Activated CD8-positive, alpha-beta memory T cell treated with anti-CD3 and anti-CD28 coated beads for 4 hours (primary cell): ENCODE measurements at places on chromosomes 6 and 20.

DNA sequence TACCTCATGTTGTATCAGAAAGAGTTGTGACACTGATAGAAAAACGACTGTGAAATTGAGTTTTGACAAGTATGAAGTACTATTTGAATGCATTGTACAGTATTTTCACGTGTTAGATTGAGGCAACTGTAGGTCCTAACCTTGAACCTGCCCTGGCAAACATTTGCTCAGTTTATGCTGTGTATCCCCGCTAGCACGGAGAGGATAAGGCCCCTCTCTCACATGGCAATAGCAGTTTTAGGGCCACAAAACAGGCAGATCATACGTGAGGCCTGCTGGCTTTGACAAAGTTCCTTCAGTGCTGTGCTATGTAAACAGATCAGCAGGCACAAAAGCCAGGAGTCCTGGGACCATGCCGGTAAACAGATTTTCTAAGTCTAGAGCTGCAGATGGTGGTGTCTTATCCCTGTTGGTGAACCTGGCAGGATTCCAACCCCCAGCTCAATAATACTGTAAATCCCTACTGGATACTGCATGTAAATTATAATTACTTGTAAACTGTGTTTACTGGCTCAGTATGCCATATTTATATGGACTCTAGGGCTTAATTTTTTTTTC is 23.8 kb upstream of the FAM217A start:
- DNase-seq, result no peak

GRCh38 chr6:37628611-37629320 is 68.9 kb downstream of the MDGA1 start:
- DNase-seq, result no peak

DNA sequence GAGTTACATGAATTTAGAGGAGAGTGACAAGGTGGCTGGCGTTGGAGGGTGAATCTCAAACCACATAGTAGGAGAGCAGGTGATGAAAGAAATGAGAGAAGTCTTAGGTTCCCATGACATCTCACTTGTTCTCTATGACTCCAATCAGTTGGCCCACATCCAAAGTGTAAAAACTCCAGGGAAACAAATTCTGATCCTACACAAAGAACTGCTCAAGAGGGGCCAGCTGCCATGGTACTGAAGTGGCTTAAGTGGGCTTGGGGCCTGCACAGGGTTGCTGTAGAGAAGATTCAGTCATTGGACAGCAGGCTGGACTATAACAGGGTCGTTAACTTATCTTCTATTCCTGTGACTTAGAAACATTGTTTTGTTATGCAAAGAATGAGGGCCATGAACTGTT is 7.6 kb upstream of the ADGRF4 start:
- no peak for DNase-seq

DNA sequence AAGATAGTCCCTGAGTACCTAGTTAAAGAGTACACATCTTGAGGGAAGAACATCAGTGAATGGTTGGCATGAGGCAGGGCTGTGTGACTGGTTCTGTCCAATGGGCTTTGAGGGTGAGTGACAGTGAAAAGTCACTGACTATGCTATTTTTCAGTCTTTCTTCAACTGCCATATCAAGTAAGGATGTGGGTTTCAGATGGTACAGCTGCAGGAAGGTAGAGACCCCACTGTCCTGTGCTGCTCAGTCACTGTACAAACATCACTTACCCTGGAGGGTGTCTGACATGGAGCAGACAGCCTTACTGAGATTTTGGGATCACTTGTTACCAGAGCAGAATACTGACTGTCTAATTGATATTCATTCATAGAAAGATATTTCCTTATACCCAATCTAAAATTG is 115.3 kb upstream of the ASCC3 start:
- DNase-seq, result no peak

DNA sequence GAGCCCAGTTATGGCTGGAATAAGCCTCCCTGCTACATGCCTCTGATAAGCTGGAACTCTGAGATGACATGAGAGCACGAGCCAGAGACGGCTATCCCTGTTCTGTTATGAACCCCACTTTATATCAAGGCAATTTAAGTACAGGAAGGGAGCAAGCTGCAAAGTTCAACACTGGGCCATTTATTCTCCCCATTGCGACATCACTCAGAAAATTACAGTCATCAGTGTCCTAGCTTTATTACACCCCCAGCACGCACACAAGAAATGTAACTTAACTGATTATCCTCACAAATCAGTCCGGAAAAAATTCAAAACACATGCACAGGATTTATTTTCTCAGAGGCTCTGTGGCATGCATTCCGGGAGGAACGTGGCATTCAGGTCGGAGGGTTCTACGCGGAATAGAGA is 125.3 kb upstream of the SLC2A12 start:
- no peak for DNase-seq

GRCh38 chr20:18466574-18466893 is 296 bp downstream of the DZANK1 start:
- DNase-seq, result no peak

DNA sequence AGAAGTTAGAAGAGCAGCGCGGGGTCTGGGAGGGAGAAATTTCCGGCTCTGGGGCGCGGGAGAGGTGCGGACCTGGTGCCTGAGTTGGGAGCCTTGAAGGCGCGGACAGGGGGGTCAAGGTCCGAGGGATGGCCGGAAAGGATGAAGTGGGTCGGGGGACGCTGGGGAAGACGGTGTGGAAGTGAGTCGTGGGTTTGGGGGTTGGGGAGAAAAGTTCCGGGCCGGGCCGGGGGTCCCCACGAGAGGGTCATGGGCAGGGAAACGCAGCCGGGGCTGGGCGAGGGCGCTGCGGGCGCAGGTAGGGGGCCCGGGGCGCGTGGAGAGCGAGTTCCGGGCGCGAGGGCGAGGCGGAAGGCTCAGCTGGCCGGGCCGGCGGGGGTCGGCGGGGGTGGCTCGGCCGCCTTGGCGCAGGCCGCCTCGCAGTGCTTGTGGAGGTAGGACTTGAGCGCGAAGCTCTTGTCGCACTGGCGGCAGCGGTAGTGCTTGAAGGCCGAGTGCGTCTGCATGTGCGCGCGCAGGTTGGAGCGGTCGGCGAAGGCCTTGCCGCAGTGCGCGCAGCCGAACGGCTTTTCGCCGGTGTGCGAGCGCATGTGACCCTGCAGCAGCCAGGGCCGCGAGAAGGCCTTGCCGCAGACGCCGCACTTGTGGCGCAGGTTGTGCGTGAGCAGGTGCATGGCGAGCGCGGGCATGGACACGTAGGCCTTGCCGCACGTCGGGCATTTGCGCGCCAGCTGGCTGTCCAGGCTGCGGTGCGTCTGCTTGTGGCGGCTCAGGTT is 10.5 kb upstream of the SRXN1 start:
- DNase-seq, result no peak

GRCh38 chr6:44339301-44339700 is 3.1 kb upstream of the SPATS1 start:
- no peak for DNase-seq

GRCh38 chr6:10713962-10714361 is 8.9 kb upstream of the TMEM14C start:
- DNase-seq, result no peak

GRCh38 chr6:46204880-46205650 is 34.3 kb upstream of the ENPP5 start:
- no peak for DNase-seq
